Diencephalon (tissue), 1 donor: ENCODE measurements at places on chromosomes 6 and 20. TPM values are rescaled to one million over a fixed set of nuclear protein-coding genes. Genes with fewer than 3 reads are reported as not detected.

SPEF1 gene
- 5.1 TPM for total RNA-seq

LGSN gene
- under 0.01 TPM for total RNA-seq

RIMS4 gene
- 48.2 TPM for total RNA-seq

ELOVL4 gene
- total RNA-seq, result 73.6 TPM

KIF25 gene
- total RNA-seq, result not detected

HTR1E gene
- total RNA-seq, result 3.7 TPM

ZBTB24 gene
- 14.5 TPM for total RNA-seq
